ENCODE measurements at places on chromosomes 5 and 9. TPM values are rescaled to one million over a fixed set of nuclear protein-coding genes. Genes with fewer than 3 reads are reported as not detected.

The HSPA5 gene
- polyA plus RNA-seq, result 156 TPM

The DMRTA1 gene
- not detected for polyA plus RNA-seq

The CCL28 gene
- polyA plus RNA-seq, result 0.10 TPM

The POU5F2 gene
- polyA plus RNA-seq, result 0.04 TPM

DNA sequence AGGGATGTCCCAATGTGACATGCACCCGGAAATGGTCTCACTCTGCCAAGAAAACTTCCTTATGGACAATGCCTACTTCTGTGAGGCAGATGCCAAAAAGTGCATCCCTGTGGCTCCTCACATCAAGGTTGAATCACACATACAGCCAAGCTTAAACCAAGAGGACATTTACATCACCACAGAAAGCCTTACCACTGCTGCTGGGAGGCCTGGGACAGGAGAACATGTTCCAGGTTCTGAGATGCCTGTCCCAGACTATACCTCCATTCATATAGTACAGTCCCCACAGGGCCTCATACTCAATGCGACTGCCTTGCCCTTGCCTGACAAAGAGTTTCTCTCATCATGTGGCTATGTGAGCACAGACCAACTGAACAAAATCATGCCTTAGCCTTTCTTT, 37.6 kb upstream of the CCDC152 start:
- DNase-seq, result no peak

GRCh38 chr5:132445930-132446329, 44.6 kb downstream of the IRF1 start:
- no peak for DNase-seq

DNA sequence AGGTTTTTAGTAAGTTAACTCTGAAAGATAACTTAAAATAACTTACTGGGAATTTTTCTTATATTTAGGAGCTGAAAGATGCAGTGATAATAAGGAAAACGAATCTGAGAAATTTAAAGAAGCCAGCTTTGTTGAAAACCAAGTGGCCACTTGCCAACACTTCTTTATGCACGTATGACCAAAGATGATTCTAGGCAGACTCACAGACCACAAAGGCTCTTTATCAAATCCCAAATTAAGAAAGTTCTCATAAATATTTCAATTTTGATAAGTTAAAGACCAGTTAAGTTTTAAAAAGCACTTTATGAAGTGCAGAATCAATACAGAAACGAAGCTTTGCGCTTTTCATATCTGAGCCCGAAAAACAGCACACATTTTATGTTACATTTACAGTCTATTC, 1.5 kb downstream of the AFF4 start:
- peak; percentile 4 for DNase-seq

DNA sequence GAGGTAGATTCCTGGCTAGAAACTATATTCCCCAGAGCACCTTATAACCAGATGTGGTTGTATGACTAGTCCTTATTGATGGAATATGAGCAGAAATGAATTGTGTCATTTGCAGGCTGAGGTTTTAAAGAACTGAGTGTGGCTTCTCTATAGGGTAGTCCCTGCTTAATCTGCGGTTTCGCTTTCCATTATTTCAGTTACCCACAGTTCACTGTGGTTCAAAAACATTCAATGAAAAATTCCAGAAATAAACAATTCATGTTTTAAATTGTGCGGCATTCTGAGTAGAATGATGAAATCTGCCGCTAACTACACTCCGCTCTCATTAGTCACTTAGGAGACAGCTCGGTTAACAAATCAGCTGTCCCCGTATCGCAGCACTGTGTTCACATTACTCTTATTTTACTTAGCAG, 65.1 kb downstream of the ANKRD55 start:
- DNase-seq, result no peak

DNA sequence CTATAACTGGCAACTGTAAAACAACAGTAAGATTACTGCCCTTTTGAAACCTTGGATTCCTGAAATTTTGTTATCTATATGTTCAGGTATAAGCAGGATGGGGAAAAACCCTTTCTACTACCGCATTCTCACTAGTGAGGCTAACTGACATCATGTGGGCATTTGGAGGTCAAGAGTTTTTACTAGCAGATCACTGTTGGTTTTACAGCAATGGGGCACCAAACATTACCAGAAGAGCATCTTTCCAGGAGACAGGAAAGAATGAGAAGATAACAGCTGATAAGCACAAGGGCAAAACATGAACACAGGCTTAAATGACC, 20.9 kb upstream of the TTC33 start:
- no peak for DNase-seq

Data from CD14-positive monocyte (primary cell).